ENCODE measurements at places on chromosomes 3 and 15.

DNA sequence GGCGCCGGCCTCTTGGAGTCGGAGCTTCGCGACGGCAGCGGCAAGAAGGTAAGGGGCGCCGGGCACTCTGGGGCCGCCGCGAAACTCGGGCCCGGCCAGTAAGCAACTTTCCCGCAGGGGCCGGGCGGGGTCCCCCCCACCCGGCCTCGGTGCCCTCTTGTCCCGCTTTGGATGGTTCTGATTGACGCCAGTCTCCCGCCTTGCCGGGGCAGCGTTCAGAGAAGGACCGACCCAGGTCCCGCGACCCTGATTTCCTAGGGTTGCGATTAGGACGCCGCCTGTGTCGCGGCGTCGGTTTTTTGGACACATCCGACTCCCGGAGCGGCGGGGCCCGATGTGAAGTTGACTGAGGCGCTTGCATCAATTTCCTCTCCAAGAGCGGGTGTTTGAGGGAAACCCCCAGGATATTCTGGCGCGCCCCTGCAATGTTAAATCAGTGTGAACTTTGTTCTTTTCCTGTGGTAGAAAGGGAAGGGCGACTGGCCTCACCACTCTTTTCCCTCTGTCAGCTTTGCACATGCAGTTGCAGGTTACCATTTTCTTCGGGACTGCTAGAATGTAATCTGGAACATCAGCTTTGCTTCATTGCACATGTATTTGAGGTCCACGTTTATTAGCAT, 755 bp downstream of the PDE8A start:
- no peak for DNase-seq

GRCh38 chr15:41199470-41199869, 31.1 kb downstream of the EXD1 start:
- DNase-seq, result no peak

DNA sequence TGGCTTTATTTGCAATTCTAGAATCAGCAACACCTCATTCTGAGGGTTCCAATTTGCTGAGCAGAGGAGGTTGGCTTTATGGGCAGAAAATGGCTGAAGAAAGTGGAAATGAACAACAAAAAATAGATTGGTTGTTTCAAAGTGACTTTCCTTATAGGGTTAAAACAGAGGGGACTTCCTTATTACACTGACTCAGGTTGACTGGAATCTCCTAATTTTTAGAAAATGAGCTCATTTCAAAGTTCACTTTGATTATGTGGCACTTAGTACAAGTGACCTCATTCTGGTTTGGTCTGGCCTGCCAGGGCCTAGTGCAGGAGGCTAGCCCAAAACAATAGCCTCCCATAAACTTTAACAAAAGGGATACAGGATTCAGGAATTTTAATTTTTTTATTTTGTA, 41.4 kb downstream of the NFKBIZ start:
- peak; percentile 33 for DNase-seq

- no peak for DNase-seq
These were observed 449.3 kb downstream of the ROBO2 start for GRCh38 chr3:77489216-77489615.

- no peak for DNase-seq
These were observed 199.7 kb upstream of the CHRNA7 start for GRCh38 chr15:31830591-31830990.

- DNase-seq, result no peak
These were observed 6.2 kb downstream of the UBE2E1 start for GRCh38 chr3:23811919-23812318.

DNA sequence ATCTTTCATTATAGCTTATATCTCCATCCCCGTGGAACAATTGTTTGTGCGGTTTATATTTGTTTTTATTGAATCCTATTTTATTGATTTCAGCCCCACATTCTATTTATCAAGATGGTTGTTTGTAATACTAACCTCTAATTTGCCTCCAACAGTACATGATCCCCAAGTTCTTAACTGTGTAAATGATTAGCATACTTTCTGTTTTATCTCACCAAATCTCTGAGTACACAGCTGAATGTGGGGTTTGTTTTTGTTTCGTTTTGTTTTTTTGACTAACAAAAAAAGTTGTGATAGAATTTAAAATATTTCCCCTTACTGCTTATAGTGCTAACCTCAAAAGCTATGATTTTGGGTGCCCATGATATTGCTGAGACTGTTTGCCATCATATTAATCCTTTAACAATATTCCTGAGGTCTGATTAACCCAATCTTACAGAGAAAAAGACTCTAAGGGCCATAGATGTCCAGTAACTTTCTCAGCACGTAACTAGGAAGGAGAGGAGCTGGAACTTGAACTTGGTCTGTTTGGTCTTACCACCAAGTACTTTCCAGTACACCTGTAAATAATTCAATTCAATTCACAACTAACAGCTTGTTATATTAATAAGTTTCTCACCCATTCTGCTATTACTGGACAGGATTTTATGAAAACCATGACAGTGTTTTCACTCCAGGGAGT, 789.8 kb downstream of the TUSC7 start:
- no peak for DNase-seq

- no peak for DNase-seq
These were observed 28.1 kb downstream of the C3orf80 start for GRCh38 chr3:160253298-160253697.

- DNase-seq, result no peak
These were observed 103.9 kb upstream of the ROBO1 start for GRCh38 chr3:79871656-79872055.

DNA sequence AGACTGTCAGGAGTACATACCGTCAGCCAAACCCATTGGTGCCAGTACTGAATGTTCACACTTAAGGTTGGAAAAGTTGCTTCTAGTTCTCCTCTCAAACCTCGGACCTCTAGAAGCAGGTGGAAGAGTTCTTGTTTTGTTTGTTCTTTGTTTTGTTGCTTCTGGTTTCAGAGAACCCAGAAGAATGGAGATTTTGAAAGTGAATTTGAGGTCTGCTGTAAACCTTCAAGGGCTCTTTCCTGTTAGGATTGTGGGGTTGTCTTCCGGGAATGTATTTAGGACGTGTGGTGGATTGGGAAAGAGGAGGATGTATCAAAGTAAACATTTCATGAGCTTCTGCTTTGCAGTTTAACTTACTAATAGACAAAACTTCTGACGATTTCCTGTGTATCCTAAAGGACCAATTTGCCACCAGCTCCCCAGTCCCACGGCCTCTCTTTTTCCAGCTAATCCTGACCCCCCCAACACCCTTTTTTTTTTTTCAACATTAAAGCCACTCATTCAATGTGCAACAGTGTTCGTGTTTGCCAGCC, 50.3 kb downstream of the FILIP1L start:
- no peak for DNase-seq

DNA sequence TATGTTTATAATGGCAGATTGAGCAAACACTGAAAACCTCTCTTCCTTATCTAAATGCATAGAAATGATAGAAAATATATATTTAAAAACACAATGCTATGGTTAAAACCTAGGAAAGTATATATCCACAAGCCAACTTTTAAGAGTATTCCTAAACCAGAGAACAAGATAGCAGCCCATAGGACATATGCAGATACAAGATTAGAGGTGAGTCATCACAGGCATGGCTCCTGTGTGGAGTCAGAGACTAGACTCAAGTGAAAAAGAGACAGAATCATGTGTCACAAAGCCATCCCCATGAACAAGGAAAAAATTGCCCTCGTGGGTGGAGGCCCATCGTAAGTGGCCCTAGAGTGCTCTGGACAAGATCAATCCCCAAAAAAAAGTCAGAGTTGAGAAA, 199.4 kb upstream of the PPP2R3A start:
- no peak for DNase-seq

DNA sequence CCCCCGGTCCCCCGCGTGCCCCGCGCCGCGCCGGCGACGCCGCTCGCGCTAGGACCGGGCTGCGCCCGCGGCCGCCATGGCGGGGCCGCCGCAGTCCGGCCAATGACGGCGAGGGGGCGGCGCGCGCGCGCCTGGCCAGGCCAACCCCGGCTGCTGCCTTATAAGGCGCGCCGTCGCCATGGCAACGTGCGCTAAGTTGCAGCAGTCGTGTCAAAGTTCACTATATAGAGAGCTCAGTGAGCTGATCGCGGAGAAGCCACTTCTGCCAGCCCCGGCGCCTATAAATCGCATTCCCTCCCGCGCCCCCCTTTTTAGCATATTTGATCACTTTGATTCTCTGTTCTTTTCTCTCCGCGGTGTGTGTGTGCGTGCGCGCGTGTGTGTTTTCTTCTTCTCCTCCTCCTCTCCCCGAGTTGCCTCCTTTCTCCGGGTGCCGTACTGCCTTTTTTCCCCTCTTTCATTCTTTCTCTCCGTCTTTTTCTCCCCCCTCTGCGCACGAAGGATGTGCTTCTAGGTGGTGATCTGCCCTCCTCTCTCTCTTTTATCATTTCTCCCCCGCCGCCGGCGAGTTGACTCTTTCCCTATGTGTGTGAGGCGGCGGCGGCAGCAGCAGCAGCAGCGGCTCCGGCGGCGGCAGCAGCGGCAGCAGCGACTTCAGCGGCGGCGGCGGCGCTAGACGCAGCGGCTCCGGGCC, at the start of gene NR2F2:
Gene NR2F2, plus strand, starts transcription at position 251 of the 694 bp plus-strand sequence. CDS start 1,406 bp downstream, outside the sequence.
- peak; percentile 95 for DNase-seq

DNA sequence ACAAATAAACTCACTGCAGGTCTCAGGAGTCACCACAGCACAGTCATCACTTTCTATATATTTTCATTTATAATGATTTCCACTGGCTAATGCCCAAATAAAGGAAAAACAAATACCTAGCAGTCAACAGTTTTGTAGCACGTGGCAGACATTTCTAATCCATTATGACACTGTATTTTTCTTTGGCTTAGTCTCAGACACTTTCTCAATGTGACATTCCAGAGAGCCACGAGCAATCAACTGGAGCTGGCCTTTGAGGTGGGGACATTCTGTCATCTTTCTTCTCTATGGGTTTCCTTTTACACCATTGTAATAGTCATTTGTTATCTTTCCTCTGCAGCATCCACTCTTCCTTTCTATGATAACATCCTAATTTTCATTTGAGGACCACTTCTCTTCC, 119.7 kb downstream of the WNT5A start:
- no peak for DNase-seq

DNA sequence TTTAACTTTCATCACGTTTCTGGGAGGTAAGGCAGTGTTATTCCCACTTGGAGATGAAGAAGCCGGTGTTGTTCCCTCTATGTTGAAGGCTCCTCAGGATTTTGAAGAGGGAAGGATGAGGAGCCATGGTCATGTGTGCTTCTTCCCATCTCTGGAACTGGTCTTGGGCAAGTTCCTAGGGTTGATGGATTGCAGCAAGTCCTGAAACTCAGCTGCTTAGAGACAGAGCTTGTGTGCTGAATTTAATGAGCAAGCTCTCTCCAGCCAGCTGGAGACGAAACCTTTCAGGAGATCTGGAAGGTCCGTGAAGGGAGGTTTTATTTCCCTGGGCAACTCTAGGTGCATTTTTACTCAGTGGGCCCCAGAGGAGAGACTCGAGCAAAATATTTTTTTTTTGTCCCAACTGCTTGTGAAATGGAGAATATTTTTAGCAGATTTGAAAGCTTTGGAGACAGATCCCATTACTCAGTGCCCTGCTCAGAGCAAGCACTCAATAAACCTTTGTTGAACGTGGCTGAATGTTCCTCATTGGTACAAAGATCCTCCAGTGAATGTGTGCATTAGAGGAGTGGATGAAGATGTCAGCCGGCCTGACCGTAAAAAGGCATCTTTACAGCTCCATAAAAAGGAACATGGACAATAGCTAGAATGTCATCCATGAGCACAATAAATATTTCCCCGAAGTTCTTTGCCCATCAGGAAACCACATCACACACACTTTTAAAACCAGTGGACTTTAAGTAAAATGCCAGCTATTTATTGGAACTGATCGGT, 55.6 kb upstream of the RGMA start:
- DNase-seq, result no peak

DNA sequence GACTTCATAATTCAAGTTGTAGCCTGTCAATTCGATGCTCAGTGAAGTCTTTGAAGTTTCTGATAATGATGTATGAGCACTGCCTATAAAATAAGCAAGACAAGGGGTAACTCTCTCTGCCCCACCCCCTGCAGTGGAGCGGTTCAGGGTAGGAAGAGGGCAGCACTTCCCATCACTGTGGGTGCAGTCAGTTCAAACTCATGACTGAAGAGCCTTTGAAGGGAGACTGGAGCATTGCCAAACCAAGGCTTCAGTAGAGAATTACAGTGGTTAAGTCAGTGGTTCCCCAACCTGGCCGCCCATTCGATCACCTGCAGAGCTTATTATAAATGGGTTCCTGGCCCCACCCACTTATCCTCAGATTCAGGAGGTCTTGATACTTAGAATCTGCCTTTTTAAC, 190.6 kb downstream of the SHQ1 start:
- peak; percentile 54 for DNase-seq

- DNase-seq, result no peak
These were observed 99.0 kb downstream of the MEGF11 start for GRCh38 chr15:66154581-66154980.

DNA sequence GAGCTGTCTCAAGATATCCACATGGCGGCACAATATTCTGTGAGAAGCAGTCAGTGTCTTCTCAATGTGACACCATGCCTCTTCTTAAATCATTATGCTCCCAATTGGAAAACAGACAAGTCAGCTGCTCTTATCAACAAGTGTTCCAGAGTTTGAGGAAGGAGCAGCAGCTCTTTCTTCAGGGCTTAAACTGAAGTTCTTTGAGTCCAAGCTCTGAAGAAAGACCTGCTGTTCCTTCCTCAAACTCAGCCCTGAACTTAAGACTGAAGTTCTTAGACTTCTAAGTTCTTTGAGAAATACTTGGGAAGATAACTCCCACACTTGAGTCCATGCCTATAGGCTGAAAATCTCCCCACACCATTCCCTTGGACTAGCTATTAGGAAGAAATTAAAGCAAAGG, 43.4 kb downstream of the NPTN start:
- DNase-seq, result no peak

- no peak for DNase-seq
These were observed 5.8 kb downstream of the LIPC start for GRCh38 chr15:58437531-58438105.

DNA sequence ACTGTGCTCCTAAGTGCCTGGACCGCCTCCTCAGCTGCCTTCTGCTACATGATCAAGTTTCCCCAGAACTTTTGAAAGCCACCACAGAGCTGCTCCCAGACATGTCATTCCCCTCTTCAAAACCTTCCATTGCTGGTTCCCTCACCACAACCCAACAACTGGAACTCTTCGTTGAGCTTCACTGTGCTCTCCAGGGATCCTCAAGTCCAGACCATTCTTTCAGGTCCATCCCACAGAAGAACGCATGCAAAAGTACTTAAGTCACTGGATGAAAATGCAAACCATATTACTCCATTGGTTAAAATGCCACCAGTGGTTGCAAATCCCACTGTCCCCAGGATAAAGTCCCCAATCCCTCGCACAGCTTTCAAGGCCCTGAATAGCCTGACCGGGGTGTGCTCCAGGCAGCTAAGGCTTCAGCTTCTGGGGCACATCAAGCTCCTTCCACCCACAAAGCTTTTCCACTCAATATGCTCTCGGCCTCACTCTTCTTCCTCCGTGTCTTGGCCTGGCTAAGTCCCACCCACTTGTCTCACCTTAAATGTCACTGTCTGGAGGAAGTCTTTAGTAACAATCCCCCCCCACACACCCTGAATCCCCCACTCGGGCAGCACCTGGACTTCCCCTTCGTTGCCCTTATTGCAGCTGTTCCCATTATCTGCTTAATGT, 84.8 kb downstream of the XXYLT1 start:
- no peak for DNase-seq

GRCh38 chr3:152301745-152302181, 33.0 kb downstream of the MBNL1 start:
- no peak for DNase-seq

DNA sequence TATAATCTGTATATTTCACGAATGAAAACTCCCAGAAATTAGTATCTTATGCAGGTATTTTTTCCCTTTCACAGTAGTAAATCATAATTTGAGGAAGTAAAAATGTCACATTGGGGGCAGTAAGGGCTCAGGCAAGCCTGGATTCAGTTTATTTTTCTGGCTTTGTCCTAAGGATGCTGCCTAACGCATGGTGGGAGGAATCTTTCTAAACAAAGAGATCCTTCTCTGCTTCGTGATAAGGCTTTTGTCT, 35.7 kb downstream of the DNASE1L3 start:
- DNase-seq, result no peak
